ENCODE measurements at places on chromosomes 2 and 18.

- DNase-seq: peak; percentile 57
Observed at GRCh38 chr2:48607307-48608014, 10.2 kb upstream of the GTF2A1L start.

- DNase-seq: no peak
Observed at GRCh38 chr2:41851554-41851953, 196.3 kb upstream of the PKDCC start.

DNA sequence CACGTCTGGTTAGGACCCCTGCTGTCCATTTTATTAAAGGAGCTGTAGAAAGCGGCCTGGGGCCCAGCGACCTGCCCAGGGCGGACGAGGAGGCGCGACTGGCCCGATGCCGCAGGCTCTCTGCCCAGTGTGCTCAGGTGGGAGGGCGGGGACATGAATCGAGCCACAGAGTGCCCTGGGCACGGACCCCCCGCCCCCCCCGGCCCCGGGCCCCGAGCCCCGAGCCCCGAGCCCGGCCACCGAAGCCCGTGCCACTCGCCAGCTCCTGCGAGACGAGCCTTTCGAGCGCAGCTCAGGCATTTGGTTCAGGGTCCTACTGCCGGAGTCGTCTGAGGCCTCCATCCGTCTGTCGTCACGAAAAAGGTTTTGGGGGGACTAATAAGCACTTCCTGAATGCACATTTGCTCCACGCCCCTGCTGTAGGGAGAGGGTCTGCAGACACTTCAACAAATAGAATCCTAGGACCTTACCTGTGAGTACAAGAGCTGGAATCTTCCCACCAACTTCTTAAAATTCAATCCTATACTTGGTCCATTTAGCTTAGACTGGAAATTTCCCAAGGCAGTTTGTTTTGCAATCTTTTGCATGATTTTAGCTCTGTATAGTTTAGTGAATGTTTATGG, 602 bp upstream of the ADAM17 start:
- peak; percentile 48 for DNase-seq

DNA sequence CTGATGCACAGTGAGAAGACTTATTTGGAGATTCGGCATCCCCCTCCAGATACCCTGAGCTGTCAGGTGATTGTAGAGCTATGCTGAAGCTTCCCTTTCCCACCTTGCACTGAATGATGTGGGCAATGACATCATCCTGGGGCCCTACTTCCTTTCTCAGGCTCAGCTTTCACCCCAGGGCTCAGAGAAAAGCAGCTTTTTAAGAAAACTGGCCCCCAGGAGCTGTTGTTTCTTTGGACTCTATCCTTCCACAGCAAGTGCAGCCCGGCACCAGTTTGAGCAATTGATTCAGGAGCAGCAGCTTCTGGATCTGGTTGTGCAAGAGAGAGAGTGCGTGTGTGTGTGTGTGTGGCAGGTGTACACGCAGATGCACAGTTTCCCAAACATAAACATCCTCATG, 251.3 kb downstream of the ANAPC1 start:
- DNase-seq: no peak

DNA sequence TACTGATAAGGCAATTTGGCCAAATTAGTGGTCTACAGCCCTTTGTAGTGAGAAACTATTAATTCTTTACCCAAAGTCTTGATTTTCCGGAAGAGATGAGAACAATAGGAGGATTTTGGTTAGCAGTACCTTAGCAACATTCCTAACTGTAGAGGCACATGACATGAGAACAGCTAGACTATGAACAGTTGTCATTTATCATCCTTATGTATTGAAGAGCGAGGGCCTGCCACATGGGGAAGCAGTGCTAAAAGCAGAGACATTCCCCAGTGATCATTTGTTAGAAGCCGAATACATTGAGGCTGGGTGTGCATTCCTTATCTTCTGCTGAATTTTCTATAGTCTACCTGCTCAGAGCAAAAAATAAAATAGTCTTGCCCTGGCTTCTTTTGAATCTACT, 65.2 kb downstream of the RBBP8 start:
- no peak for DNase-seq

DNA sequence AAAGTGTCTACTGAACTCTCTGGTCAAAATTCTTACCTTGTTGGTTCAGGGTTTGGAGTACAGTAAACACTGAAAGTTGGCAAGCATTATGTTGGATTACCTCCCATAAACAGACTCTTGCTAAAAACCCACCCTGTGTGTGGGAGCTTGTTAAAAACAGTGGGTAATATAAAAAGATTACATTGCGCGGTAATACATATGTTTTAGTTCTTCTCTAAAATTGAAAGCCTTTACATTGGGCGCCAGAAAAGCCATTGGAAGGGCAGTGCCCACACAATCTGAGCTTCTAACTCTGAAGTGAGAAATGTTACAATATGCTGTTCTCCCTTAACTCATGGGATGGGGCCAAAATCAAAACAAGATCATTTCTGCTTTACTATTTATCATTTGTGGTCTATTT, 510.7 kb downstream of the CNTNAP5 start:
- no peak for DNase-seq

DNA sequence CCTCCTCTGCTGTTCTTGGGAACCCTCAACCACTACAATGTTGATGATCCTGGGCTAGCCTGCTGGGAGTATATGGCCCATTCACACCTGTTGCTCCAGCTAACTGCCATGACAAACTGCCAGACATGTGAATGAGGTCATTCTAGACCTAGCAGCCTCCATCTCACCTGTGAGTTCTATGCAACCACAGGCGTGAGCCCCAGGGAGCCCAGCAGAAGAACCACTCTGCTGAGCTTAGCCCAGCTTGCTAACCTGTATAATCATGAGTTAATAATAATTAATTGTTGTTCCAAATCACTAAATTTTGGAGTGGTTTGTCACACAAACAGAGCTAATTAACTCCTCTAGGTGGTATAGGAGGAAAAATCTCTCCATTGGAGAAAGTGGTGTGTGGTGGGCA, 24.7 kb upstream of the CELF4 start:
- no peak for DNase-seq

- no peak for DNase-seq
Observed at GRCh38 chr18:26225022-26225693, 1.1 kb upstream of the TAF4B start.

- no peak for DNase-seq
Observed at GRCh38 chr18:22913861-22914260, 19.3 kb upstream of the RBBP8 start.

DNA sequence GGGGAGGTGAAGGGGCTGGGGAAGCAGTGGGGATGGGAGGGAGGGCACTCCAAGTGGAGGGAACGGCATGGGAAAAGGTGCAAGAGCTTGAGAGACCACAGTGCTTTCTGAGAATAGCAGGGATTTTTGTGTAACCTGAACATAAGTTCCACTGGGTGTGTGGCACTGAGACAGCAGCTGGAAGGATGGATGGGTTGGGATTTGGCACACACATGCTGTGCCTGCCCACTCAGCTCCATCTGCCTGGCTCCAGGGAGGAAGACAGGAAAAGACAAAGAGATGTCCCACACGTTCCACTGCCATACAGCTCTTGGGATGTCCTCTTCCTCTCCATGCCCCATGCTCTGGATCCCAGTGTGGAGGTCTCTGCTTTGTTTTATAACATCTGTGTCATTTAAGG, 114.1 kb upstream of the TEX51 start:
- DNase-seq: no peak

DNA sequence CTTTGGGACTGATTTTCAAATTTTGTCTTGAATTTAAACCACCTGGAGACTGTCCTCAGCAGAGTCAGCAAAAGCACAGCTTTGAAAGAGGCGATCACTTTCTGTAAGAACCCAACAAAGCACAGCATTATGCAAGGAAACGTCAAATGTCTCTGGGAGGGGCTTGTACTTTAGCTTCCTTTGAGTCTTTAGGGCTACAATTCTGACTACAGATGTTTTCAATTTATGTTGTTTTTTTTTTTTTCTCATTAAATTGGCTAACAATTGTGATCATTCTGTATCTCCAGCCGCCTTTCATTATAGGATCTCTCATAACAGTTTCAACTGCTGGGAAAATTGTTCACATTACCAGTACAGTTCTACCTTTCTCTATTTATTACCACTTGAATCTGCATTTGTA, 48.3 kb downstream of the COL3A1 start:
- DNase-seq: peak; percentile 97

- DNase-seq: no peak
Observed at GRCh38 chr2:48738806-48739205, 16.7 kb downstream of the LHCGR start.

DNA sequence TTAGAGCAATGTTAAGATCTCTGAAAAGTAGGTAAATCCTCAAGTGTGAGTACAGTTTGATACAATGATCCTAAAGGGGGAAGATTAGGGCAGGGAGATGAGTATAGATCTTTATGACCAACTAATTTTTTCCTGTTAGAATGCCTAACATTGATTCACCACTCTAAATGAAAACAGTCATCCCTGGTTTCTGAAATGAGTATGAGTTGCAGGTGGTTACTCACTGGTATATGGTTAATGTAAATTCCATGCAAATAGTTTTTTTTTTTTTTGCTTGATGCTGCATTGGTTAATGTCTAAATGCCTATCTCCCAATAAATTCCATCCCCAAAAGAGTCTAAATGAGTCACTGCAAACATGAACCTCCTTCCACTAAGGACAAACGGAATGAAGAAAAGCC, 55.0 kb upstream of the SERPINB2 start:
- DNase-seq: no peak

GRCh38 chr2:181657379-181657778, 474 bp upstream of the CERKL start:
- no peak for DNase-seq

- DNase-seq: no peak
Observed at GRCh38 chr2:239722760-239723470, 302.2 kb downstream of the NDUFA10 start.

- DNase-seq: no peak
Observed at GRCh38 chr2:218218268-218219185, 1.5 kb downstream of the ARPC2 start.

DNA sequence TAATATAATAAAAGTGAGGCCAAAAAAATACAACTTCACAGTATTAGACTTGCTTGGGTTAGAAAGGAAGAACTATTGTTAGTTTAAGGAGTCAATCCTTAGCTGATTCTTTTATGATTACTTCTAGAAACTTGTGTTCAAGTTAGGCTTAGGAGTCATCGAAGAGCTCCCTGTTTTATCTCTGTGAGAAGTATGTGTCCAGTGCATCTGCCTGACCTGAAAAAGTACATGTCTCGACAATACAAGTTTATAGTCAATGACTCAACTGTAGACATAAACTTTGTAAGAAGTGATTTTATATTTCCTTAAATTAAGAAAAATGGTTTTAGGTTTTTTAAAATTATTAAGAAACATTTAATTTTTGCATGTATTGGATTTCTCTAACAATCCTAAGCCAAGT, 571.2 kb downstream of the ZEB2 start:
- no peak for DNase-seq

DNA sequence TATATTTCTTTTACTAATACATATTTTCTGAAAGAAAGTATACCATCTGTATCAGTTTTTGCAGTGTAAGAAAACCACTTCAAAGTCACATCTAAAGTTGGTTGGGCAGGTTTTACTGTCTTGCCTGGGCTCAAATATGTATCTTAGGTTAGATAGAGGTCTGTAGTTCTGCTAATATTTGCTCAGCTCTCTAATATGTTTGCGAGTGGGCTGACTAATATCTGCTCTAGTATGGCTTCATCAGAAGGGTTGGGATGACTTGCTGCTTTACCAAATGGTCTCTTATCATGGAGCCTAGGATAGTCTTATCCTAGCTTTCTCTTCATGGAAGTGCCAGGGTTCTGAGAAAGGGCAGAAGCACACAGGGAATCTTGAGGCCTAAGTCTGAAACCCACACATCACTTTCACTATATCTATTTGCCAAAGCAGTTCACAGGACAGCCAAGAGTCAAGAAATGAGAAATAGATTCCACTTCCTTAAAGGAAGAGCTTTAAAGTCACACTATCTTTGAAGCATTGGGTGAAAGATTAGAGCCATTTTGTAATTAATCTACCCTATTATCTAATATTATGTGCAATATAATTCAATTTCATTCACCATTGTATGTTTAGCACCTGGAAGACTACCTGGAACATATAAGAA, 610.0 kb downstream of the KCNJ3 start:
- DNase-seq: no peak

DNA sequence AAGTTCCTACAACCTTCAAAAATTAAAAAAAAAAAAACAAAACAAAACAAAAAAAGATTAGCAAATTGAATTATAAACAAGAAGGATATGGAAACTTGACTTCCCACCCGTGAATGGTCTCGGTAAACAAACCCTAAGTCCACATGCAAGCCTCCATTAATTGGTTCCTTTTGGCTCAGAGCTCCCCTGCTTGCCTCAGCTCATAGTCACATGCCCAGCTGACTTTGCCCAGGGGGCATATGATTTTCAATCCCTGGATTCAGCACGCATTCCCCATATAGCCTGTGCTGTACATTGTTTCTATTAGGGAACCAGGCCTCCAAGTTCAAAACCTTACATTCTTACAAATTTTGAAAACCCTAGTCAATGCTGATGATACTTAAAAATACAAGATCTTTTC, 95.0 kb downstream of the PID1 start:
- DNase-seq: peak; percentile 79

GRCh38 chr2:19504400-19505198, 146.2 kb upstream of the OSR1 start:
- no peak for DNase-seq

- DNase-seq: peak; percentile 55
Observed at GRCh38 chr2:19860022-19860421, 41.8 kb downstream of the TTC32 start.

DNA sequence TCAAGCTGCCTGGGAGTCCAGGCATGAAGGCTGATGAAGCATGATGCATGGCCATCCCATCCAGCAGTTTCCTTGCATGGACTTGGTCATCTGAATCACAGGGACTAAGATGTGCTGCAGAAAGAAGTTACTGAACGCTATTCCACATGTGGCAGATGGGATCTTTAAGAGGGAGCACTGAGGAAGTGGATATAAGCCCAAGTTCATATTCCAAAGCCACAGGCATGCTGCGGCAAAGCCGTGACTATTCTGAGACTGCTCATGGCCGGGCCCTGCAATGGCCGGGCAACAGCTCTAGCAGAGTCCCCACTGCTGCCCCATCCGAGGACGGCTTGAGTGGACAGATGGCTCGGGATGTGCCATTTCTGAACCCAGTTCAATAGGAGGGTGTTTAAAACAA, 61.5 kb downstream of the STPG4 start:
- DNase-seq: no peak

GRCh38 chr2:174158003-174158402, 90.3 kb downstream of the OLA1 start:
- peak; percentile 6 for DNase-seq
